Vagina (tissue), 2 donors: ENCODE measurements at places on chromosomes 1 and 21. TPM values are rescaled to one million over a fixed set of nuclear protein-coding genes. Genes with fewer than 3 reads are reported as not detected.

Gene ZBTB17
- 38.5 TPM for total RNA-seq

- DNase-seq: no peak
Measured at GRCh38 chr1:65812065-65812464, 19.4 kb downstream of the PDE4B start.

DNA sequence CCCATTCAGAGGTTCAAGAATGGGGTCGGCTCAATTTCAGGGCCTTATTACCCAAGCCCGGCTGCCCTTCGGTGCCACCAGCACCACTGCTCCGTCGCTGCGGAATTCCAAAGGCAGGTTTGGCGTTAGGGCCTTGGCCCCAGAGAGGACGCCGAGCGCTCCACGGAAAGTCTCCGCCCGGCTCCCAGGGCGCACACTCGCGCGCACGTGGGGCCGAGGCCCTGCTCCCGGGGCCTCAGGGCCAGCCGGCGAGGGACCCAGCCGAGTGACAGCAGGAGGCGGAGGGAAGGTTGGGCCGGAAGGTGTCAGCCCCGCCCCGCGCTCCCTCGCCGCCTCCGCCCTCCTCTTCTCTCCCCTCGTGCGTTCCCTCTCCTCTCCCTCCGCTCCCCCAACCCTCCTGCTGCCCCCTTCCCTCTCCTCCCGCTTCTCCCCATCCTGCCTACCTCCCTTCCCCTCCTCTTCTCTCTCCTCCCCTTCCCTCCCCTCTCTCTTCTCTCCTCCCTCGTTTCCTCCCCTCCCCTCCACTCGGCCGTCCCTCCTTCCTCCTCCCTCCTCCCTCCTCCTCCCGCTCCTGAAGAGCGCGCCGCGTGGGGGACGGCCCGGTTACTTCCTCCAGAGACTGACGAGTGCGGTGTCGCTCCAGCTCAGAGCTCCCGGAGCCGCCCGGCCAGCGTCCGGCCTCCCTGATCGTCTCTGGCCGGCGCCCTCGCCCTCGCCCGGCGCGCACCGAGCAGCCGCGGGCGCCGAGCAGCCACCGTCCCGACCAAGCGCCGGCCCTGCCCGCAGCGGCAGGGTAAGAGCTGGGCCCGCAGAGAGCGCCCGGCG is at the start of gene ETS2:
Gene ETS2 (plus strand): TSS at position 602 of the 825 bp plus-strand sequence. CDS start 4,106 bp downstream, outside the sequence.
- DNase-seq: peak; percentile 96

DNA sequence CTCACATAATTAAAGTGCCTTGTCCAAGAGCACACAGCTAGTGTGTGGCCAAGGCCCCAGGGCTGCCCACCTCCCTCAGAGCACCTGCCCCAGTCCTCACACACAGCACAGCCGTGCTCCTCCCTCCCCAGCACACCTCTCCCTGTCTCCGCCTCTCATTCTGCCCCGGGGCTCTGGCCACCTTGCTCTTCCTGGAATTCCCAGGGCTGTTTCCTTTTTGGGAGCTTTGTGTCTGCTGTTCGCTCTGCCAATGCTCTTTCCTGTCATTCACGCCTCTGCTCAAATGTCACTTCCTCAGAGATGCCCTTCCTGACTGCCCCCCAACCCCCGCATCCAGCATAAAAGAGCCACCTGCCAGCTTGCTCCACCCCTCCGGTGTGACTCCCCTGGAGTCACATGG is 13.3 kb downstream of the SLC6A17 start:
- no peak for DNase-seq

Gene ERICH3
- 0.49 TPM for total RNA-seq

DNA sequence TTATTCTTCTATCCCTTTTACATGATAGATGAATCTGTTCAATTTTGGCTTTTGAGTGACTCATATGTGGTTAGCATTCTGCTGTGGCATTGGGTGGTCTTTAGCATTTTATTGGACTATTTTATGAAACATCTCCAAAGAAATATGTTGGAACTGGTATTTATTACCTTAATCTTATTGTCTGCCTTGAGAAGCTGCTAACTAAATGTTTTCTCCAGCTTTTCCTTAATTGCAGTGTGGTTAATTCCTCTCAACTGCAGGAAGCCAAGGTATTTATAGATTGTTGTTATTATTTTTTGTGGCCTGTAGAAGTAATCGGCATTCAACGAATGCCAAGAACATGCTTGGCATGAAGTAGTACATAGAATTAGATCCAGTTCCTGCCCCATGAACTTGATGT is 64.1 kb downstream of the NOS1AP start:
- DNase-seq: no peak

DNA sequence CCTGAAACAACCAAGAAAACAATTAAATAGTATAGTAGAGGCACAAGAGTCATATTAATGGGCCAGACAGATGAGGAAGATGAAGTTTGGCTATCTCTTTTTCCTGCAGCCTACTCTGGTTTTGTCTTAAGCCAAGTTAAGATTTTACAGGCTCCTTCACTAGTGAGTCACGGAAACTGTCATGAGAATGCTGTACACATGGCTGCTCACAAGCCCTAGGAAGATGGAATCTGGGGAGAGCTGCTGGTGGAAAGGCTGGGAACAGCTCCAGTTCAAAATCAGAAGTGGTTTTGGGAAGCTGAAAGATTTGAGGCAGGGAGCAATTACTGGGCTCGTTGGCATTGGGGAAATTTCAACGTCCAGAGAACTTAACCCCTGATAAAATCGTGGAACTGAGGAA is 46.4 kb upstream of the S1PR1 start:
- no peak for DNase-seq

Gene RIPPLY3
- not detected for total RNA-seq

GRCh38 chr1:14741532-14741931 is 143.0 kb downstream of the KAZN start:
- DNase-seq: no peak

Gene KCNE2
- not detected for total RNA-seq

DNA sequence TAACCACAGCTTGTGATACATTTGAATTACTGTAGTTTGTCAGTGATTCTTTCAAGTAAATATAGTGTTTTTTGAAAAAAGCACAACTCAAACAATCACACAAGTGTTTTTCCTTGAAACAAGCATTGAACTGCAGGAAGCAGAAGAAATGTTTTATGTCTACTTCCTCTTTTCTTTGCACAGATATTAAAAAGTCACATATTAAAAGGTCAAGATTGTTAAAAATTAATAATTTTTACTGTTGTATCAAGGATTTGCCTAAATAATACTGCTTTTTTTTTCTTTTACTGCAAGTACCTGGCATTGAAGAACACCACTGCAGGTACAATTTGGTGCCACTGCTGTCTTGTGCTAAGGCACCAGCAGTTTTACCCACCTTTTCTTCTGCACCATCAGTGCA is 214.2 kb upstream of the C1orf105 start:
- DNase-seq: no peak

Gene TEKT2
- total RNA-seq: not detected

Gene GPR3
- 0.74 TPM for total RNA-seq

DNA sequence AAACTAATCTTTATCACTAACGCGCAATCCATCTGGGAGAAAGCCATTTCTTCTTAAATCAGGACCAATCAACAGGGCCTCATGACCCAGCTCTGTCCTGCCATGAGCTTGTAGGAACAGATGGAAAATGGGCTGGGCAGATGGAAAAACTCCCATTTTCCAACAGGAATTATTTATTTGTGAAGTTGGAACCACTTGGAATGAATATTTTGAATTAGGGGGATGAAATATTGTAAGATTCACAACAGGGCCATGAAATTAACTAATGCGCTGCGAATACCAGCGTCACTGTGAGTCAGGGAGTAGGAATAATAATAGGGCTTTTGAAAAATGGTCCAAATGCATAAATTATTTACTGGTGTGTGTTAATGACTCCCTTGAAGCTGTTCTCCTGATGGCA is 53.1 kb upstream of the CYP2J2 start:
- DNase-seq: no peak

GRCh38 chr1:244111027-244111426 is 59.9 kb downstream of the ZBTB18 start:
- no peak for DNase-seq

GRCh38 chr1:229570305-229570704 is 11.8 kb upstream of the ABCB10 start:
- DNase-seq: no peak

Gene NEK2
- total RNA-seq: 1.7 TPM

GRCh38 chr1:172394141-172394751 is 26.2 kb upstream of the C1orf105 start:
- DNase-seq: no peak

GRCh38 chr21:14693997-14694396 is 147.9 kb upstream of the SAMSN1 start:
- DNase-seq: no peak

- no peak for DNase-seq
Measured at GRCh38 chr1:82143108-82143833, 342.5 kb downstream of the ADGRL2 start.
